ENCODE measurements at places on chromosomes 7 and 10.

DNA sequence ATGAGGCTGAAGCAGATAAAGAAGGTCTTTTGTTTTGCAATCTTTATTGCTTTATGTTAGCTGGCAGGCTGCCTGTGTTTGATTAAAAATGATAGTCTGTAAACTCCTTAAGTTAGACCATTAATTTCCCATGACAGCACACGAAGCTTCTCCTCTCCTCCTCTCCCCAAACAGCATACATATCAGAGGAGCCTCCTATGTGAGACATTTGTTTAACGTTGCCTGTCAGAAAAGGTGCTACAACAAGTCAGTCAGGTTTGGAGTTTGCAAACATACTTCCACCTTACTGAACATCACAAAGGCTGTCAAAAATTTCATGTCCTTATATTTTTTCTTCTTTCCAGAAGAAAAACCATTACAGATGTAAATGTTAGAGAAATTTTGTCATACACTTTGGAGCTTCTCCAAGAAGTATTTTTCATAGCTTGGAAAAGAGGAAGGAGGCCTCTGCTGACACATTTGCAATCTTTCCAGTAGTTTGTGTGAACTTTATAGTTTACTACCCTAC is 393.1 kb downstream of the EXOC4 start:
- no peak for DNase-seq

GRCh38 chr10:60200012-60200681 is 189.5 kb downstream of the ANK3 start:
- DNase-seq = no peak

DNA sequence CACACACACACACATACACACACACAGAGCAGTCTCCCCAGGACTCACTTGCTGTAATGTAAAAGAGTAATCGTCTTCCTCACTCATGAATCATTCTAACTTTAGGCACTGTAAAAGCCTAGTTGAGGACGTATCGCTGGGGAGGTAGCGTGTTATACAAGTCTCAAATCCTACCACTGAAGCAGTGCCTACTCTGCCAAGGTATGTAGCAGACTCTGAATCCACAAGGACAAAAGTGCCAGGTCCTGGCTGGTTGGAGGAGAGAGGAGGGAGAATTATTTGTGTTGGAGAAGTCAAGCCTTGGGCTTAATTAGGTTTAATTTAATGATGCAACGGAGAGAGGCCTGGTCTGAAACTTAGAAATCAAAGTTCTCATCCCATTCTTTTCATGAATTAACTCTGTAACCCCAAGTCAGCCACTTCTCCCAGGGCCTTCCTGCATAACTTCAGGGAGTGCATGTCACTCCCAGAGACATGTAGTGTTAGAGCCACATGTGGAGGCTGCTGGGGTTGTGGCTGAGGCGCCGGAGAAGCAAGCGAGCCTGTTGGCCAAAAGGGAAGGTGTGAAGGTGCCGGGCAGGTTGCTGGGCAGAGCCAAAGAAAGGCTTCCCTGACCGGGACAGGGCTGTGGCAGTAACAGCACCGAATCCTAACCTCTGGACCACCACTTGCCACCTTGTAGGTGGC is 36.7 kb downstream of the NKX2-3 start:
- DNase-seq = no peak

GRCh38 chr7:75906991-75907667 is 7.8 kb upstream of the POR start:
- no peak for DNase-seq

- DNase-seq = no peak
Measured at GRCh38 chr7:31786326-31786725, 99.3 kb downstream of the PPP1R17 start.

DNA sequence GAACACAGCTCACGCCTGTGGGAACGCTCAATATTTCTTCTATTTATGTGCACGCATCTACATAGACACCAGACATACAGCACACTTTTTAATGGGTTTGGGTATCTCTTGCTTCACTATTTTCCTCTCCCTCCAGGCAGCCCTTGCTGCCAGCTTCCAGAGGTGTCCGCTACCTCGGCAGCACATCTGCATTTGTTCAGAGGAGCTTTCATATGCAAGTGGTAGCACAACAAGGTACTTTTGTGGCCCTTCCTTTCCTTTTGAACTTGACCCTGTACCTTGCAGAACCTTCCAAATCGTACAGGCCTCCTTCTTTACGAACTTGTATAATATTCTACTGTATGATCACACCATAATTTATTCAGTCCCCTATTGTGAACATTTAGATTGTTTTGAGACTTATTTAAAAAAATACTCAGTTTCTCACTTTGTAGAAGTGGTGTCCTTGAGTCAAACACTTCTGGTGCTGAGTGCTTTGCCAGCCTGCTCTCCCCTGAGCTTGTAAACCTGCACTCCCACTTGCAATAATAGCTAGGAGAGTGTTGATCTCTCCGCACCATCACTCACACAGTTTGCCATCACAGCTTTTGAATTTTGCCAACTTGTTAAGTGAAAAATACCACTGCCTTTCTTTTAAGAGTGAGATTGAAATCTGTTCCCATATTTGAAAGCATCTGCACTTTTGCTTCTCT is 106.0 kb upstream of the ZNF32 start:
- DNase-seq = no peak
